Left ventricle myocardium inferior (tissue), 1 donor: ENCODE measurements at places on chromosomes 3 and 15. TPM values are rescaled to one million over a fixed set of nuclear protein-coding genes. Genes with fewer than 3 reads are reported as not detected.
A peak's percentile ranks its signal among the peaks of the same experiment; 100 is the strongest.

The APOD gene
- 92.5 TPM for total RNA-seq

The IFRD2 gene
- 54.9 TPM for total RNA-seq

GRCh38 chr3:58234516-58234931 lies 3.1 kb upstream of the ABHD6 start:
- H3K27me3 ChIP-seq: no peaks in the 10 kb centered on the region
- no peak overlapping the region for H3K4me3 ChIP-seq
- peaks cover 28% of the 10 kb centered on the region for H3K4me1 ChIP-seq
- no peak for DNase-seq

- H3K4me1 ChIP-seq: peaks cover 51% of the 10 kb centered on the region
- peaks cover 3% of the 10 kb centered on the region for H3K36me3 ChIP-seq
- H3K4me3 ChIP-seq: no peak overlapping the region
- H3K27ac ChIP-seq: peak overlapping the region; percentile 85
- H3K27me3 ChIP-seq: no peaks in the 10 kb centered on the region
- no peak for DNase-seq
Measured at GRCh38 chr3:29695643-29696198, 414.9 kb downstream of the RBMS3 start.

- peak overlapping the region; percentile 81 for H3K4me3 ChIP-seq
- H3K36me3 ChIP-seq: peaks cover 14% of the 10 kb centered on the region
- peak overlapping the region; percentile 93 for H3K27ac ChIP-seq
- DNase-seq: no peak
- no peaks in the 10 kb centered on the region for H3K27me3 ChIP-seq
- H3K4me1 ChIP-seq: peaks cover 78% of the 10 kb centered on the region
Measured at GRCh38 chr15:63596676-63597037, 530 bp upstream of the FBXL22 start.

DNA sequence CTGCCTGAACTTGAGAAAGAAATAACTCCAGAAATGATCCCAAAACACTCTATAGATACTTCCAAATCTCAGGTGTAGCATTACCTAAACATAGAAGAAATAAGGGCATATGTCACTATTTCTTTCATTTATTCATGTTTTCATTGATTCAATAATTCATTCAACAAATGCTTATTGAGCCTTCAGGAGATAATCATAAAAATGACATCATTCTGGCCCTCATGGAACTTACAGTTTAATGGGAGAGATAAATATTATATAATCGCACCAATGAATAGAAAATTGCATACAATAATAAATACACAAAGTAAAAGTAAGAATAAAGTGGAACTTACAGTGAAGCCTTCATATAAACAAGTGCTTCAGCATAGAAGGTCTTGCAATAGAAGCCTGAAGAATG lies 58.1 kb upstream of the NR2F2 start:
- DNase-seq: no peak
- no peak overlapping the region for H3K27ac ChIP-seq
- no peaks in the 10 kb centered on the region for H3K36me3 ChIP-seq
- no peaks in the 10 kb centered on the region for H3K27me3 ChIP-seq

DNA sequence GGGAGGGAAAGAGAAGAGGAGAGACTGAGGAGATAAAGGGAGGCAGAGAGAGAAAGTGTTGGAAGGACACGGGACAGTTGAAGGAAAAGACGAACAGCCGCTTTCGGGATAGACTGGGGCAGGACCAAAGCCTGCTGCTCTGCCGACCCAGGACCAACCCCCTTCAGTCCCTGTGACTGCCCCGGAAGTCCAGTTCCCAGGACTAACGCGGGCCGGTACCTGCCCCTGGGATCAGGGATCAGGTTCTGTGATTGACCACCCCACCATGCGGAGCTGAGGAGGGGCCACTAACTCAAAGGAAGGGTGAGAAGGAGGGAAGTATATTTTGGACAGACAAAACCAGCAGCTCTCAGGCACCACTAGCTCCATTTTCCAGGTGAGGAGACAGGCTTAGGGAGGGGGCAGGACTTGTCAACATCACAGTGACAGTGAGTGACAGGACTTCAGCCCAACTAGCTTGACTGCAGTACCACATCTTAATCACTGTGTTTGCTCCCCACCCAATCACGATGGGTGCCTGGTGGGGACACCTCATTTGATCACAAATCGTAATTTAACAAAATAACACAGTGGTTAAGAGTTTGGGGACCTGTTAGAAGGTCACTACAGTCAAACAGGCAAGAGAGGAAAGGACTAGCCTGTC lies 9.8 kb upstream of the EPHB3 start:
- peaks cover 8% of the 10 kb centered on the region for H3K4me1 ChIP-seq
- H3K36me3 ChIP-seq: no peaks in the 10 kb centered on the region
- H3K27ac ChIP-seq: no peak overlapping the region
- H3K4me3 ChIP-seq: no peak overlapping the region

DNA sequence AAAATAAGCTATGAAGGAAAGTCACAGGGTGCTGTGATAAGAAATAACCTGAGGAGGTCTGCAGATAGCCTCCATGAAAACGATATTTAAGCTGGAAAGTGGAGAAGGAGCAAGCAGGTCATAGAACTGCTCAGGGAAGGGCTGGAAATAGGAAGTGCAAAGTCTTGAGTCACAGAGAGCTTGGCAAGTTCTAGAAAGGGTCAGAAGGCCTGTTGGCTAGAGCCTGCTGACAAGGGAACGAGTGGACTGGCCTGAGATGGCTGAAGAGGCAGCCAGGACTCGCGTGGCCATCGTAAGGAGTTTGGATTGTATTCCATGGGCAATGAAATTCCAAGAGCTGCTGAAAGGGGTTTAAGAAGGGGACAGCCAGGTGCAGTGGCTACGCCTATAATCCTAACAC lies 64.7 kb upstream of the IL12A start:
- no peak overlapping the region for H3K4me3 ChIP-seq
- peaks cover 18% of the 10 kb centered on the region for H3K4me1 ChIP-seq
- H3K27ac ChIP-seq: no peak overlapping the region

DNA sequence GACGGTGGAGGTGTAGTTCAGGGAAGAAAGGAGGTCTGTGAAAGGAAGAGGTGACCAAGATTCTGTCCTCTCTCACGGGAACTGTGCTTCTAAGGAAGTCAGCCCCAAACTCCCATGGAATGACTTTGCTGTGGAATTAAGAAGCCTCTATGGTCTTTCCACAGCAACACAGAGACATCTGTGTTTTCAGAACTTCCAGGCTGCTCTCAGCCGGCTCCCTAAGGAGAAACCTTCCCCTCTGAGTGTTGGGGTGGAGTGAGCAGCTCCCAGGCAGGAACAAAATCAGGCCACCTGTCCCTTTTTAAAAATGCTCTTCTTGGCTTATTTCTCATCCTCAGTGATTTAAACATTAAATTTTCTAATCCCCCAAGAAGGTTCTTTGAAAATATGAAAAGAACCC lies 53.3 kb upstream of the SNRK start:
- H3K36me3 ChIP-seq: no peaks in the 10 kb centered on the region
- peak overlapping the region; percentile 7 for H3K27ac ChIP-seq
- no peak for DNase-seq
- no peak overlapping the region for H3K4me3 ChIP-seq
- H3K27me3 ChIP-seq: no peaks in the 10 kb centered on the region
- no peaks in the 10 kb centered on the region for H3K4me1 ChIP-seq

- no peak overlapping the region for H3K4me3 ChIP-seq
- no peaks in the 10 kb centered on the region for H3K4me1 ChIP-seq
- H3K36me3 ChIP-seq: peaks cover 99% of the 10 kb centered on the region
- DNase-seq: no peak
- no peak overlapping the region for H3K27ac ChIP-seq
Measured at GRCh38 chr3:196055683-196056270, 26.1 kb downstream of the TFRC start.

- no peak overlapping the region for H3K27ac ChIP-seq
- H3K4me3 ChIP-seq: no peak overlapping the region
- DNase-seq: no peak
- no peaks in the 10 kb centered on the region for H3K27me3 ChIP-seq
- H3K36me3 ChIP-seq: peaks cover 47% of the 10 kb centered on the region
Measured at GRCh38 chr3:99856437-99857220, 39.0 kb downstream of the CMSS1 start.

DNA sequence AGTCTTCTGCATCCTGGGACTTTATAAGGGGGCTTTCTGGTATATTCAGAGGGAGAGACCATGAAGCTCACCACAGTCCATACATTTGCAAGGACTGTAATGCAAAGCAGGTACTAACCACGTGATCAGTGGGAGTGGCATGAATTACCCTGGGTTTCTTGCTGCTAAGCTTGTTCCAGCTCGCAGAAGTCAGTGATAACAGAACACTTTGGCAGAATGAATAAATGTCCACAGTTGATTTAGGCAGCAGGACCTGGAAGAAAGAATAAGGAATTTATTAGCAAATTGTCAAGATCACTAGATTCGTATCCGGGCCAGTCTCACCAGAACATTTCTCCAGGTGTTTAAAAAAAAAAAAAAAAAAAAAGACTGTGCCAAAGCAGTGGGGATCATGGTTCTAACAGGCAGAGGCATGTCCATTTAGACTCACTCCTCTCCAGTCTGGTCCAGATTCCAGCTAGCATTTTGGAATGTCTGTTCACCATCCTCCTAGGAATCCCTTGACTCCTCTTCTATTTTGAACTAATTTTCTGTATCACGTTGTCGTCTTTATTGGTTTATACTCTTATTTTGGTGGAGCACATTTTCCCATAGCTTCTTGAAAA lies 24.5 kb downstream of the HHLA2 start:
- H3K36me3 ChIP-seq: no peaks in the 10 kb centered on the region
- no peak for DNase-seq
- H3K4me3 ChIP-seq: no peak overlapping the region
- peaks cover 25% of the 10 kb centered on the region for H3K27me3 ChIP-seq
- no peak overlapping the region for H3K27ac ChIP-seq

- H3K4me1 ChIP-seq: peaks cover 49% of the 10 kb centered on the region
- H3K36me3 ChIP-seq: no peaks in the 10 kb centered on the region
- DNase-seq: no peak
- H3K27me3 ChIP-seq: no peaks in the 10 kb centered on the region
Measured at GRCh38 chr15:52005748-52006701, 13.0 kb upstream of the MAPK6 start.

GRCh38 chr15:85004550-85004949 lies 22.9 kb downstream of the PDE8A start:
- no peak overlapping the region for H3K27ac ChIP-seq
- no peak overlapping the region for H3K4me3 ChIP-seq
- no peaks in the 10 kb centered on the region for H3K36me3 ChIP-seq
- H3K4me1 ChIP-seq: peaks cover 98% of the 10 kb centered on the region

- DNase-seq: no peak
- H3K36me3 ChIP-seq: no peaks in the 10 kb centered on the region
- no peak overlapping the region for H3K27ac ChIP-seq
- H3K4me1 ChIP-seq: no peaks in the 10 kb centered on the region
- H3K4me3 ChIP-seq: no peak overlapping the region
- no peaks in the 10 kb centered on the region for H3K27me3 ChIP-seq
Measured at GRCh38 chr3:158314426-158315357, 204.8 kb downstream of the RSRC1 start.

GRCh38 chr3:66265649-66266048 lies 44.8 kb downstream of the SLC25A26 start:
- no peak overlapping the region for H3K27ac ChIP-seq
- H3K4me3 ChIP-seq: no peak overlapping the region
- no peaks in the 10 kb centered on the region for H3K27me3 ChIP-seq
- H3K36me3 ChIP-seq: peaks cover 14% of the 10 kb centered on the region
- peaks cover 16% of the 10 kb centered on the region for H3K4me1 ChIP-seq
